ENCODE measurements at places on chromosomes 1 and 21.

GRCh38 chr1:153357853-153358690 lies at the start of gene S100A9:
Gene S100A9, plus strand, starts transcription at chr1:153357854. Its CDS starts 430 bp downstream, at chr1:153358284.
- no peak for DNase-seq

DNA sequence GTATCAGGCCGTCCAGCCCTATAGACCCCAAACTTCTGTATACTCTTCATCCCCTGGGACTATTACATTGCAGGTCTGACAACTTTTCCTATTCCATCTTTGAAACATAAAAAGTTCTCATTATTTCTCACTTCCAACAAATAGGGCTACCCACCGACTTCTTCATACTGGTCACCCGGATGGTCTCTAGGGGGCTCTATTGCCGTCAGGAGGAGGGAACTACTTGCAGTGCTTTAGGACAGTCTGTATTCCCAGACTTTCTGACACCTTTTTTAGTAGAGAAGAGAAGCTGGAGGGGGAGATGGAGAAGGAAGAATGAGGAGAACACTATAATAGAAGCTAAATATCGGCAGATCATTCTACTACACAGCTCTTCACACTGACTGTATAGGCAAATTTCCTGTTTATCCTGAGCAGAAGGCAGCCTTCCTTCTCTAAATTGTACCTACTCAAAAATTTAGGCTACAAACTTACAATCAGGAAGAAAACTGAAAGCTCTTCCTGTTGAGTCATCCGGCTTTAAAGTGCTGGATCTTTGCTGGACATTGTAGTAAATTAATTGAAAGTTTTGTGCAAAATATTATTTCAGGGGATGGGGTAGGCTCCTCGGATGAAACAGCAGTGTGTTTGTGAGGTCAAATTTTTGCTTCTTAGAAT lies 54.6 kb downstream of the CDC7 start:
- DNase-seq = no peak

DNA sequence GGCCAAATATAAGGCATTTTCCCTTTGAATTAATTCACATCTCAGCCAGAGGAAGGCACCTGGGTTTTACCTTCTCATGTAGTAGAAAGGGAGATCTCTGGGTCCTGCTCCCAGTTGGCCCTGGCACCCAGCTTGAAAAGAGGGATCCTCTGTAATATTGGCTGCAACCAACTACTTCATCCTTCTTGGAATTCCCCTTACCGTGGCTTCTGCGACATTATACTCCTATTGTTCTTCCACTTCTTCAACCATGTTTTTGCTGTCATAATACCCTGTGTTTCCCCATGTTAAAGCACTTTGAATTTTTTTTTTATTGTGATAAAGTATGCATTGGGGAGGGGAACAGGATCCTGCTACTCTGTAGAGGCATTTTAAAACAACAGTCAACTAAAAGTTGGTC lies 26.8 kb downstream of the RNF220 start:
- DNase-seq = no peak

GRCh38 chr21:19609611-19610010 lies 1206.0 kb upstream of the TMPRSS15 start:
- DNase-seq = no peak

DNA sequence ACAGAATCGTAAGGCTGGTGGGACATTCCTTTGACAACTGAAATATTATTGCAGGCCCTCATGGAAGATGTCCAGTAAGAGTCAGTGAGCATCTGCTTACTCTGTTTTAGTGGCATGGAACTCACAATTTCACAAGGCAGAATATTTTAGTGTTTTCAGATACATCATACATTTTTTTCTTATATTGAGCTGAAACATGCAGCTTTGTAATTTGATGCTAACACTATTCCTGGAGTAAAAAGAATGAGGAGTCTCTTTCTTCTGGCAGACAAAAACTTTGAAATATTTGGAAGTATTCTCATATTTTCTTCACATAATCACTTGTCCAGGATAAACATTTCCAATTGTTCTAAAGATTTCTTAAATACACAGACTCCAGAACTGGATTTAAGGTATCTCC lies 17.7 kb downstream of the CLDN17 start:
- DNase-seq = no peak

DNA sequence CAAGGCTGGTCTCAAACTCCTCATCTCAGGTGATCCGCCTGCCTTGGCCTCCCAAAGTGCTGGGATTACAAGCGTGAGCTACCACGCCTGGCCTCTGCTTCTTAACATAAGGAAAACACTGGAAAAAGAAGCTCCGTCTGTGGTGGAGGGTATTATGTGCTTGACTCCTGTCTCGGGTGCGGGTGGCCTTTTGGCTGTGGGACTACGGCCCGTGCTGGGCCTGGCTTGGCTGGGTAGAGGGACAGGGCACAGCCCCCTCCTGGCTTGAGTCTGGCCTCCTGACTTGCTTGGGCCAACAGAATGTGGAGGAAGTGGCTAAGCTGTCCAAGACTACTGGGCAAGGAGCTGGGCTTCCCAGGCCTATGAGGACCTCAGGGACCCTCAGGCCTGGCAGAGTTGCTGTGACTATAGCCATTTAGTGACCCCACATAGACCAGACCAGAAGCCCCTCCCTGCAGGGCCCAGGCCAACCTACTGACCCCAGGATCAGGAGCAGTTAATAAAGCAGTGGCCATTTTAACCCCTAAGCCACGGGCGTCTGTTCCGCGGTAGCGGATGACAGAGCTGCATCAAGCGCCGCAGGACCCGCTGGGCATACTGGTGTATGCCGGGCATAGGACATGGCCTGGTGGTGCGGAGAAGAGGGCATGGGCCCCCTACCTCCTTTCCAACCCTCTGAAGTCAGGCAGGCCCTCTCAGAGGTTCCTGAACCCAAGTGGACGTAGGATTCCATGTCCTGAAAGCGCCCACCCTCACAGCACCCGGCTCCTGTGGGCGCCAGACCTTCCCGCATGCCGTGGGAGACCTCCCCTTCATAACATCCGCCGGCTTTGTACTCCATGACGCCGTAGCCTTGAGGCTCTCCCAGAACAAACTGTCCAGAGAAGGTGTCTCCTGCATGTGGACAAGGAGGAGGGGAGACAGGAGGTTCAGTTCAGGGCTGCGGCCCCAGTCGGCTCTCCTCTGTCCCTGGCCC lies 4.4 kb downstream of the MORN1 start:
- DNase-seq = no peak

DNA sequence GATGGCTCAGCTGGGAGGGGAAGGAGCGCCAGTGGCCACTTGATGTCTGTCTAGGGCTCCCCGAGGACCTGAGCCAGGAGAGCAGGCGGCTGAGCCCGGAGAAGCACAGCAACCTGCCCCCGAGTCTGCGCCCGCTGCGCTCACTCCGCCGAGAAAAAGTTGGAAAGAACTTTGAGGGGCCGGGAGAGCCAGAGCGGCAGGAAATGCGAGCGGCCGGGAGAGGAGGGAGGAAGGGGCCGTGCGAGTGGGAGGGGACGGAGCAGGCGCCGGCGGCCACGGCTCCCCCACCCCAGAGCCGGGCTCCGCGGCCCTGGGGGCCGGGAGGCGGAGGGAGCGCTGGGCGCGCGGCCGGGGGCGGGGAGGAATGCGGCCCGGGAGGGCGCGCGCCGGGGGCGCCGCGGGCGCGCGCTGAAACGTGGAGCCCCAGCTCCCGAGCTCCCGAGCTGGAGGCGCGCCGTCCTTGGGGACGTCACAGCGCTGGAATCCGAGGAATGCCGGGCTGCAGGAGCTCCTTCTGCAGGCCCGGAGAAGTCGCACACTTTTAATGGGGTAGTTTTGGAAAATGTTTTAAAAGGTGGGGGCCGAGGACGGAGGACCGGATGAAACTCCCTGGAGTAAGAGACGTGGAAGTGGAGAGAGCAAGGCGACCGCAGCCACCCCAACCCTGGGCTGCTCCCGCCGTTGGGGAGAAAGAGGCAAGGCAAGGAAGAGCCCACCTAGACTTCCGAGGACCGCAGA lies at the start of gene PTPN14:
PTPN14 (minus strand) TSS at position 167 of the 738 bp plus-strand sequence. CDS start 86,799 bp downstream, outside the sequence.
- no peak for DNase-seq
